Ecto neural progenitor cell (in vitro differentiated cells): ENCODE measurements at places on chromosomes 3 and 15.

DNA sequence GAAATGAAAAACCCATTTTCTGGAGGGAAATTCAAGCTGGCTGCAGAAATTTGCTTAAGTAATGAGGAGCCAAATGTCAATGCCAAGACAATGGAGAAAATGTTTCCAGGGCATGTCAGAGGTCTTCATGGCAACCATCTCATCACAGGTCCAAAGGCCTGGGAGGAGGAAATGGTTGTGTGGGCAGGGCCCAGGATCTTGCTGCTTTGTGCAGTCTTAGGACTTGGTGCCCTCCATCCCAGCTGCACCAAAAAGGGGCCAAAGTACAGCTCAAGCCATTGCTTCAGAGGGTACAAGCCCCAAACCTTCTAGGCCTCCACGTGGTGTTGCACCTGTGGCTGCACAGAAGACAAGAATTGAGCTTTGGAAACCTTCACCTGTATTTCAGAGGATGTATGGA lies 59.3 kb downstream of the POMGNT2 start:
- no peak for DNase-seq

DNA sequence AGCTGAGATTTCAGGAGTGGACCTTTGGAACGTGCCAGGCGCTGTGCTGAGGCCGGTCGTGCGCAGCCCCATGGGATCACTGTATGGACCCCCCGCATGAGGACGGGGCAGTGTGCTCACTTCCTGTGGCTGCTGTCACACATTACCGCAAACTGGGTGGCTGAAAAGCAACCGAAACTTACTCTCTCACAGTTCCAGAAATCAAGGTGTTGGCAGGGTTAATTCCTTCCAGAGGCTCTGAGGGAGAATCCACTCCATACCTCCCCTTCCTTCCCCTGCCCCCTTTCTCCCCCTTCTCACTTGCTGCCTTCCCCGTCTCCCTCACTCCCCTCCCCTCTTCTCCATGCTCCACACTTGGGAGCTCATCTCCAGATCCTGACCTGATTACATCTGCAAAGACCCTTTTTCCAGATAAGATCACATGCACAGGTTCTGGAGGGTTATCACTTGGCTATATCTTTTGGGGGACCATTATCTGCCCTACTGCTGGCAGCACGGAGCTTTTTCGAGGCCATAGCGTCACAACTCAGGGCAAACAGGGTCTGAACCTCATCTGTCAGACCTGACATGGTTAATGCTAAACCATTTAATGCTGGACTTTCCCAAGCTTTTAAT lies 41.2 kb downstream of the KLF13 start:
- peak; percentile 41 for DNase-seq

- no peak for DNase-seq
These were observed 22.9 kb downstream of the FOXP1 start for GRCh38 chr3:71560665-71561064.

DNA sequence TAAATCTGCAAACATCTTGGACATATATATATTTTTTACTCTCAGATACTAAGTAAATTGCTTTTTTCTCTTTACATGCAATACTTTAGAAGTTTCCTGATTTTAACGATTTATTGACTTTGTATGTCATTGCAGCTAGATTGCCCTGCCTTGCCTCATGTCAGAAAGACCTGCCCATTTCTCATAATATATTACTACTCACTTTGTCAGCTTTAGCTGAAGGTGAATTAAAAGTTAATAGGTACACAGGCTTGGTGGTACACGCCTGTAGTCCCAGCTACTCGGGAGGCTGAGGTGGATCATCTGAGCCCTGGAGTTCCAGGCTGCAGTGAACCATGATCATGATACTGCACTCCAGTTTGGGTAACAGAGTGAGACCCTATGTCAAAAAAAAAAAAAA lies 52.8 kb downstream of the PLS1 start:
- DNase-seq: no peak

DNA sequence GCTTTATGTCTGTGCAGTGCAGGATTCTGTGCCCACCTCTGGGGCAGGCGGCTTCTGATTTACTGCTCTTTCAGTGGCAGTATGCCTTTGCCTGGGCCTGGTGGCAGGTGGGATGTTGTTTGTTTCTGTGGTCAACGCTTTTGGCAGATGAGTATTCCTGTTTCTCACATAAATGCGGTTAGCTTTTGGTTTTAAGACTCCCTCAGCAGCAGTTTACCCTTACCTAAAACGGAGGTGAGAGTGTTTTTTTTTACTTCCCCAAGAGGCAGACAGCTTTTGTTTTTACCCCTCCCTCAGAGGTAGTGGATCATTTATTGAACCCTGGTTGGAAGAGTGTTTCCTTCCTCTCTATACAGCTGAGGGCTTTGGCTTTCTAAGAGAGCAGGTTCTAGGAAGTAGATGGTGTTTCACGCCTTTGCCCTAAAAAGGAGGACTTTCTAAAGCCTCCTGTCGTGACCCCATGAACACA lies 134.1 kb upstream of the PLSCR5 start:
- DNase-seq: no peak

- no peak for DNase-seq
These were observed 131.2 kb downstream of the RAP2B start for GRCh38 chr3:153293265-153293664.

- DNase-seq: no peak
These were observed 7.2 kb downstream of the CD276 start for GRCh38 chr15:73691396-73691795.

GRCh38 chr3:113648524-113648923 lies 47.9 kb downstream of the USF3 start:
- no peak for DNase-seq

GRCh38 chr15:80060356-80061006 lies 1.0 kb downstream of the ZFAND6 start:
- DNase-seq: no peak

DNA sequence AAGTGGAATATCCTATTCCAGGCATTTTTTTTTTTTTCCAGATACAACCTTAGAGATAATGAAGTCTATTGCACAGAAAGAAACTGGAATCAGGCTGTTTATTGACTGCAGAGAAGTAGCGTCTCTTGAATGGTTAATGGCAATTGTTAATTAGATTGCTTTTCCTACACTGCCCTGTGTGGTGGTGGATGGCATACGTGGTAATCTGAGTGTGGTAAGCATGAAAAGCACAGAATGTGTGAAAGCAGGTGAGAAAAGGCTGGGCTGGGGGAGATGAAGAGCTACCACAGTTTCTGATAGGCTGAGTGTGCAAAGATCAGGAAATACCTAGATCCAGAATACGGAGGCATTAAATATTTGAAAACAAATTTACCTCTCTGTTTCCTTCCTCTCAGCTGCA lies 486.3 kb upstream of the TBL1XR1 start:
- no peak for DNase-seq

- no peak for DNase-seq
These were observed 255.3 kb upstream of the IL12A start for GRCh38 chr3:159733194-159733860.

DNA sequence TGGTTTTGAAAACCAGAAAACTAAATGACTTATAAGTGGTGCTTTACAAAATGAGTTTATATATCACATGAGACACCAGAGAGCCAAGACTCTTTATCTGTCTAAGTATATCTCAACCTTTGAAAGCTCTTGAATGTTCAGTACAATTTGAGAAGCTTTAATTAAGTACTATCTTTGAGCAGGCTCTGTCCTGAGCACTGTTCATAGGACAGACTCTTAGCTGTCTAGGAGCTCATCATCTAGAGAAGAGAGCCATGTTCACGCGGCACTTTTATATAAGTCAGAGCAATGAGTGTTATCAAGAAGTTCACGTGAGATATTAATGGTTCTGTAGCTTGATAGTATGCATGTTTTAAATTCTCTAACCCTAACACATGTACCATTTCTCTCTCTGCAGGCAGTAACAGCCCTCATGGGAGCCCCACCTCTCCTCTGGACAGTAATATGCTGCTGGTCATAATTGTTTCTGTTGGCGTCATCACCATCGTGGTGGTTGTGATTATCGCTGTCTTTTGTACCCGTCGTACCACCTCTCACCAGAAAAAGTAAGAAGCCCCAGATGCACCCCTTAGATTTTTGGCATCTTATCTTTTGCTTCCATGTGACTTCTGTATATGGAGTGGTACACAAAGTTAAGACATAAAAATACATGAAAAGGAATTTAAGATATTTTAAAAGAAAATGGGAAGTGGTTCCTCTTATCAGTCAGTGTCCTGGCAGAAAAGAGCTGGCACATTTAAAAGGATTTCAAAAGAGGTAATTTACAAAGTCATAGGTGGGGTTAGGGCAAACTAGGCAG lies 86.0 kb downstream of the HCN4 start:
- no peak for DNase-seq

- DNase-seq: no peak
These were observed 31.6 kb downstream of the CHST2 start for GRCh38 chr3:143151004-143151731.

DNA sequence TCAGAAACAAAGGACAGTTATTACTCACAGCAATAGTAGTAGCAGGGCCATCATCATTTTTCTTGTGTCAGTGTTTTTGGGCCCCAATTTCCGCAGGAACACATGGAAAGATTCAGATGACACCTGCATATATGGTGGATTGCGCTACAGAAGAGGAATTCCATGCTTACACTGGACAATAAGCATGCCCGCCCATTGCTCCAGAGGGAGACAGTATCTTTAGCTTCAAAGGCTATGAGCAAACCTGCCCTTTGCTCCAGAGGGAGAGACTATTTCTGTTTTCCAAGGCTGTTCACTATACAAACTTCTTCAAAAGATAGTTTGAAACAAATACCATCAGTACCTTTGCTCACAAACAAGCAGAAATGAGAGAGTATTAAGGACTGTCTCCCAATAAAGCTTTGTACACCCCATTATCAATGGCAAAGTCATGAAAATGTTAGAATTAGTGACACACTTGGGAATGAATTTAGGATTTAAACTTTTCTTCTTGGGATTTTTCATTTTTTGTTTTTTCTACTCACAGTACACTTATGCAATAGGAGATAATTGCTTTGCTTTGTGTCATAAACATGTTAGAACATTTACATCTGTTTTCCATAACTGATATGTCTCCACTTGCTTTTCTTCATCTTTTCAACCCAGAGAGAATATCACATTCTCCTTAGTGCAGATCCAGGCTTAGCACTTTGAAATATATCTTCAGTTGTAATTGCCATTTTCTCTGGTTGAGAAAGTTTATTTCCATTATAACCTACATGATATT lies 564.5 kb upstream of the ZNF717 start:
- no peak for DNase-seq

DNA sequence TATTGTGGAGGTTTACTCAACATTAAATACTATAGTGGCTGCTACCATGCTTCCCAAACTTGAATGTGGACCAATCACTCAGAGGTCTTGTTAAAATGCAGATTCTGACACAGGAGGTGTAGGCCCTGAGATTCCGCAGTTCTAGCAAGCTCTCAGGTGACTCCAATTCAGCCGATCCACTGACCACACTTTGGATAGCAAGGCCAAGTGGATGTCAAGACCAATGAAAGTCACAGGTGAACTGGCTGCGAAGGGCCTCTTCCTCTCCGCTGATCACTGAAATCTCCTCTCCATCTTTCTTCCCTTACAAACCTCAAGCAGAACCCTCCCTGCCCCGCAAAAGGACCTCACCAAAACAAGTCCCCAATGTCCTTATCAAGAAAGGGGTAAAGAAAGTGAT lies 9.2 kb upstream of the CHST2 start:
- no peak for DNase-seq

DNA sequence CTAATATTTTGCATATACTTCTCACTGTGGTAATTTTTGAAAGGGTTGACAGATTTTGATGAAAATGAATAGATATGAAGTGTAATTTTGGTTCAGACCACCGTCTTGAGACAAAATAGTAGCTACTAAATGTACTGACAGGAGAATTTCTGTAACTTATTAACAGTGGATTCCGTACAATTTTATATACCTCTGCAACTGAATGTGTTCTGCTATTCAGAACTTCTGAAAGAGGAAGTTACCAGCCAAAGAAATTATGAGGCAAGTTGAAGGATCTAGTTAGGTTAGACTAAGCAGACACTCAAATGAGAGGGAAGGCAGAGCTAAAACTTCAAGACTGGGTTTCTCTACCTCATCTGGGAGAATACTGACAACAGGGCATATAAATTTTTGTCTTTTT lies 29.4 kb downstream of the GAP43 start:
- no peak for DNase-seq

DNA sequence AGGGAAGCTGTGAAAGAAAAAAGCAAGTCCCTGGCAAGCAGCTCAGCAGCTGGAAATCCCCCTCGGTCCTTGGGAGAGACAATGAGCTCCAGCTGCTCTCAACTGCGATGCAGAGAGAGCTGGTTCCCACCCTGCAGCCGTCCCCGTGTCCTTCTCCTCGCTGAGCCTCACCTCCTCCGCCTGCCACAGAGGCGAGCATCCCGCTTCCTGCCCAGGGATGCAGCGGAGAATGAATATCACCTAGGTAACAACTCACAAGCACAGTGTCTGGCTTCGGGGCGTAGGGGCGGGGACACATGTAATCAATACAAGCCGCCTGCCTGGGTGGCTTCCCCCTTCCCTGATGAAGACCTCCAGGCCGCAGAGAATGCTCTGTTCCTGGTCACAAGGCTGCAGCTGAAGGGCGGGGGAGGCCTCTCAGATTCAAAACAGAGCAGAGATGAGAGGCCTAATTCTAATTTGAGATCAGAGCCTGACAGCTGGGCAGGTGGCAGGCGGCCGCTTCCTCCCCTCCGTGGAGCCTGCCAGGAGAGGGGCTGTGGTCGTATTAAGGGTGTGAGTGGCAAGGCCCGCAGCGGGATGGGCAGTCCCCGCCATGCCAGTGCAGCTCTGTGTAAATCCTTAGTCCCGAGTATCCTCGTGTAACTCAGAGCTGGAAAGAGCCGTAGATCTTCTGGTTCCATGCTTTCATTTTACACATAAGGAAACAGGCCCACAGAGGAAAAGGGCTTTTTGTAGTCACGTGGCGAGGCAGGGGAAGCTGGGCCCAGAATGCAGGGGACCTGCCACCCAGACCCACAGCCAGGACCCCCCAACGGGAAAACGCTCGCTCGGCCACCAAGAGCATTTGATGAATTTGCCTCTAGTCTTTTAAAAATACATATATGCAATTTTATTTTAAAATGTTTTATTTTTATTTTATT lies 24.3 kb downstream of the ZDHHC19 start:
- peak; percentile 84 for DNase-seq

DNA sequence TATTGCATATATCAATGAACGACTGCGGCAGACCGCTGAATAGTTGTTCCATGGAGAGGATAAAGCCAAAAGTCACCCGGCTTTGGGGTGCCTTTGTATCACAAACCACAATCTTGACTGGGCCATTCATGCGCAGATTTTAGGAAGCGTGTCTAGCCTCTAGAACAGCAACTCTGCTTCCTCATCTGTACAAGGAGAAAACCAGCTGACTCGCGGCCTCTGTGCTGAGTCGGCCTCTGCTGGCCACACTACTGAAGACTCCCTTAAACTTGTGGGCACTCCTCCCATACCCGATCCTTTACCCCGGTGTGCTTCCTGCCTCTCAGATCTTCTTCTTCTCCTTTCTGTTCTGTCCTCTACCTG lies 872 bp downstream of the DLEC1 start:
- DNase-seq: no peak

- no peak for DNase-seq
These were observed 84.8 kb downstream of the COL6A5 start for GRCh38 chr3:130430266-130430665.

GRCh38 chr3:16179261-16179660 lies 4.8 kb downstream of the GALNT15 start:
- DNase-seq: peak; percentile 29

GRCh38 chr3:87979527-87979926 lies 79.3 kb downstream of the CGGBP1 start:
- DNase-seq: no peak
